ENCODE measurements at places on chromosomes 1 and 21.

DNA sequence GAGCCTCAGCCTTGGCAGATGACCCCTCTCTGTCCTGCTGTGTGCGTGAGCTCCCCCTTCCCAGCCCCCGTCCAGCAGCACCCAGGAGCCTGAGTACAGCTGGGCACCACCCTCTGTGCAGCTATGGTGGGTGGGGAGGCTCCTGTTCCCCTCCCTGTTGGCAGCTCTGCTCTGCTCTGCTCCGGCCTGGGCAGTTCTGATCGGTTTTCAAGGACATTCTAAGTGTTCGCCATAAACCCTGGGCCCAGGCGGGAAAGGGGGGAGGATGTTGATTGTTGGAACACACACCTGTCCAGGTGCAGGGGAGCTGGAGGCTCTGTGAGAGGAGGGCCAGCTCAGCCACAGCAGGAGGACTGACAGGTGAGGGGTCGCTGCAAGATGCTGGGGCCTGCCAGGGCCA is at the start of gene CLCNKB:
CLCNKB (plus strand) TSS at position 262 of the 400 bp plus-strand sequence. CDS start 711 bp downstream, outside the sequence.
- peak; percentile 4 for DNase-seq

DNA sequence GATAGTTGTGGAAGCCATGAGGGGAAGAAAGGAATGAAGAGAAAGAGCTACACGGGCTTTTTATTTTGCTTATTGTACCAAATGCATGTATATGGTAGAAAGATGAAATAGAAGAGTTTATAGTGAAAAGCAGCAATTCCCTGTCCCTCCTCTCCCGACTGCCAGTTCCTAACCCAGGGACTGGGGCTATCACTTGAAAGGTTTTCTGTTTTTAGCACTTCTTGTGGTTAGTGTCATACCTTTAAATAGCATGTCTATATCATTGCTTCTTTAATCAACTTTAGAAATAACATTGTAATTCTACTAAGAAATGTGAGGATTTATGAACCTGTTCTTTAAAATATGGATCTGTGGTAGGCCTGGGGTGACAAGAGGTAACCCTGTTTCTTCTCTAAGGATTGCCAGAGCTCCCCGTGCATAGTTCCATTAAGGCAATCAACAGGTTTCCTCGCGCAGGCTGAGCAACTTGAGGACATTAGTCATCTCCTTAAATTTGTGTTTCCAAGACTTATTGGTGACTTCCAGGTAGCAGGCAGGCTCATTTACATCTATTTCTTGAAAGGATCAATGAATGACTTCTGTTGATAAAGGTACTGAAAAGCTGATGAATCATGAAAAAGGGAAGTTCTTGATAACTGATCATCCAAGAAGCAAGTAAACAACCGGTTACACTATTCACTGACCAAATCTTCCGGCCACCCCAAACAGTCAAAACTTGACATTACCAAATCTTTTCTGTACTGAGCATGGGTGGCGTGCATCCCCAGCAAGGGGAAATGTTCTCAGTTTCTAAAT is 37.8 kb upstream of the S1PR1 start:
- DNase-seq, result no peak

GRCh38 chr1:154821083-154821482 is 49.0 kb downstream of the KCNN3 start:
- DNase-seq, result no peak

DNA sequence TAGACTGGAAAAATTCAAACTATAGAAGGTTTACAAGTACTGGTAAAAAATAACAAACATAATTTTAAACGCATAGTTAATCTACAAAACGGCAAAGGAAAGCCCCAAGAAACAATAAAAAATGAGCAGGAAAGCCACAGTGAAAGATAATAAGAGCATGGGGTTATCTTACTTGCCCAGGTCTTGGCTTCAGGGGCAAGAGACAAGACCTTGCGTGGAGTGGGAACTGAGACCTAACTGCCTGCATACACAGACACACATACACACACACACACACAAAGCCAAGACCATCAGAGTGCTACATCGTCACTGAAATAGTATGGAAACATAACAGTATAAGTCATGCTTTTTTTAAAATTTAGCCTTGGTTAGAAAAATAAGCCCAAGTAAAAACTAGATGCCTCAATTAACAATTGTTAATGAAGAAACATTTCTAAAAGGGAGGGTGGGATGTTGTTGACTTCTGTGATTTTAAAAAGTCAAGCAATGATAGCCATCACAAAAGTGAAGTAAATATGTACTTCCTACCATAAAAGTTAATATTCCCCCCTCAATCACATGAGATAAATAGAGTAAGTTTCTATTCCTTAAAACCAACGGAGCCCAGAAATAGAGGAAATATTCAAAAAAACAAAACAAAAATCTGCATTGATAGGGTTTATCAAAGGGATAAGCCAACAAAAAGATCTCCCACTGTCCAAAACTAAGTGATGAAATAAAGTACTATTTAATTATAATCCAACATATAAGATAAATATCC is 29.4 kb upstream of the CRP start:
- no peak for DNase-seq

- DNase-seq, result peak; percentile 5
Observed at GRCh38 chr1:23916209-23917131, 3.3 kb upstream of the CNR2 start.

GRCh38 chr1:214241060-214241459 is 39.9 kb upstream of the SMYD2 start:
- no peak for DNase-seq

GRCh38 chr21:35216996-35217395 is 167.9 kb upstream of the RUNX1 start:
- no peak for DNase-seq

DNA sequence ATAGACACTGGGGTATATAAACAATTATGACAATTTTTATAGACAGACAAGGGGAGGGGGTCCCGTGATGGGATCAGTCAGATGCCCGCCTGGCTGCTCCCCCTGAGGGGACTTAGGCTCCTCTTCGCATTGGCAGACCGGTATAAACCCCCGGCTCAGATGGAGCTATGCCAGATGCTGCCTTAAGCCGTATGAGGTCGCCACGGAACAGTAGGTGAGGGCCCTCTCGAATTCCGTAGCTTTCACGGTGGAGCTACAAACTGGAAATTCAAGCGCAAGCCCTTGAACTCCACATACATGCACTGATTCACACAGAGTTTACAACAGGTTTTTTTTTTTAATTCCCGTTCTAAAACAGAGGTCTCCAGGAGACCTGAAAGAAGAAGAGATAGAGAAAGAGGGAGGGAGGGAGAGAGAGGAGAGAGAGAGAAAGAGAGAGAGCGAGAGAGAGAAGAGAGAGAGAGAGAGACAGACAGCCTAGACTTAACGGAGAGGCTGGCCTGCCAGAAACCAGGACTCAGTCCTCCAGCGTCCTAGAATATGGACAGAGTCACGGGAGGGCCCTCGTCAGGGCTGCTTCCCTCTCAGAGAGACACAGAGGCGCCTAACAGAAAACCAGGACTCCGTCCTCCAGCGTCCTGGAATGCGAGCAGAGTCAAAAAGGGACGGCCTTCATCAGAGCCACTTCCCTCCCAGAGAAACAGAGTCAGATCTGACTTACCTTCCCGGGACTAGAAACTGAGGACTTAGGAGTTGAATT is 24.4 kb upstream of the TMEM54 start:
- no peak for DNase-seq

DNA sequence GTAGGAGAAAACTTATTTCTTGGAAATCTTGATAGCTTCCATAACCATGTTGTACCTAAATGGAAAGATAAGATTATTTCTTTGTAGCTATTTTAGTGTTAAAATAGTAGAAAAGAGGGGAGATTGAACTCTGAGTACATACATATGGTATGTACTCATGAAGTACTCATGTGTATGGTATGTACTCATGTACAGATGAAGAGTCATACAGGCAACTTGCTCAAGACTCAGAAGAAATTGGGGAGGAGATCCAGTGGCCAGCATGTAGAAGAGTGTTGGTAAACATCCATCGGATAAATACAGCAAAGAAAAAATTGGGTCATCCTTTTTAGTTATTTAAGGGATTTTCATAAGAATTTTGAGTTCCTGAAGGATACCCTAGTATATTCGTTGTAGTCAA is 29.0 kb downstream of the MDM4 start:
- no peak for DNase-seq

DNA sequence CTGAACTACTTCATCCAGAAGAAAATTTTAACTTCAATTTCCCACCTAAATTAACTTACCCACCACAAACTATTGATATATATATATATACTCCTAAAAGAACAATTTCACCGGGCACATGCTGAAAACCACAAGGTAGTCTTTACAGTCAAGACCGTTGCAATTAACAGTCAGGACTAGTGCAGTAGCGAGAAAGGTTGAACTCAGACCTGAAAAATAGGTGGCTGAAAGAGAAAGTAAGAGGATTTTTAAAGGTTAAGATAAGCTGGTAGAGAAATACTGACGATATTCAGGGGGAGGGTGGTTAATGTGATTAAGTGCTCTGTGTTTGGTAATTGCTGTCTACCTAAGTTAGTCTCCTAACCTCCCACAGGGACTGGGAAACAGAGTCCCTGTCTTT is 1153.5 kb upstream of the TMPRSS15 start:
- no peak for DNase-seq

DNA sequence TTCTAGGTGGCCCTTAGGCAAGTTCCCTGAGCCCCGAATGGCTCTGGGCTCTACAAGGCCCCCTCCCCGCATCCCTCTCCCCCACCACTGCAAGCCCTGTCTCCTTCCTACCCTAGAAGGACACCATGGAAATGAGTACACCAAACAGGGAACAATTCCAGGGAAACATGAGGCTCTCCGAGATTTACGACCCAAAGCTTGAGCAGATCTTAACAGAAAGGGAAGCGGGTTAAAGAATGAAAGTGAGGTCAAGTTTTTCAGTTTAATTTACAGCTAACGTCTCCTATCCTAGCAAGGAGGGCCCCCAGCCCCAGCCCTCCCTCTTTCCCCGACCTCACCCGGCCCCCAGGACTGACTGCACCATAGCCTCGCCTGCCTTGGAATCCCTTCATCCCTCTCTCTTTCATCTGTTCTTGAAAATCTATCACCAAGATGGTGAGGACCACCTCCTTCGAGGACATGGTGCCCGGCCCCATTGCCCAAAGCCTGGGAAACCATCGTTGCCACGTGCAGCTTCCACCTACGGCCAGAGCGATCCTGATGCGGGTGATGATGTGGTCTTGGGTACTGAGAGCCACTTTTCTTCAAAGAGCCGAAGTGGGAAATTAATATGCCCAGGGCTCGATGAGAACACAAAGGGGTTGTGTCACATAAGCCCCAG is 30.5 kb downstream of the SIM2 start:
- no peak for DNase-seq

GRCh38 chr1:24767351-24767750 is 22.1 kb downstream of the CLIC4 start:
- DNase-seq, result no peak

- DNase-seq, result no peak
Observed at GRCh38 chr1:219580009-219580676, 32.8 kb downstream of the ZC3H11B start.

- no peak for DNase-seq
Observed at GRCh38 chr1:216186141-216186540, 237.1 kb downstream of the USH2A start.

- no peak for DNase-seq
Observed at GRCh38 chr1:150535511-150536287, 13.5 kb upstream of the ADAMTSL4 start.

DNA sequence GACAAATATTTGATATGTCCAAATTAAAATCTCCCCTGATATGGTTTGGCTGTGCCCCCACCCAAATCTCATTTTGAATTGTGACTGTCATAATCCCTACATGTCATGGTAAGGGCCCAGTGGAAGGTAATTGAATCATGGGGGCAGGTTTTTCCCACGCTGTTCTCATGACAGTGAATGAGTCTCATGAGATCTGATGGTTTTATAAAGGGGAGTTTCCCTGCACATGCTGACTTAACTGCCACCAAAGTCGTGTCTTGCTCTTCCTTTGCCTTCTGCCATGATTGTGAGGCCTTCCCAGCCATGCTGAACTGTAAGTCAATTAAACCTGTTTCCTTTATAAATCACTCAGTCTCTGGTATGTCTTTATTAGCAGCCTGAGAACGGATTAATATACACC is 207.0 kb downstream of the BARHL2 start:
- no peak for DNase-seq

GRCh38 chr1:176315519-176316220 is 108.6 kb upstream of the COP1 start:
- DNase-seq, result no peak
